ENCODE measurements at places on chromosomes 4 and X. TPM values are rescaled to one million over a fixed set of nuclear protein-coding genes. Genes with fewer than 3 reads are reported as not detected.

Gene PDE6B
- 29.0 TPM for total RNA-seq

Gene IL1RAPL2
- not detected for total RNA-seq

Gene PAGE5
- not detected for total RNA-seq

Gene XAGE5
- not detected for total RNA-seq

Gene GALNTL6
- 0.25 TPM for total RNA-seq

Gene GAGE12G
- not detected for total RNA-seq

Gene KLB
- not detected for total RNA-seq

Gene PABPC1L2B
- total RNA-seq: not detected

Gene HSFX1
- 0.81 TPM for total RNA-seq

Gene CYP2U1
- total RNA-seq: 8.2 TPM

Gene HAND2
- total RNA-seq: not detected

Gene HSD17B13
- total RNA-seq: not detected

Gene ZNF732
- total RNA-seq: 0.38 TPM
